Activated naive CD4-positive, alpha-beta T cell (primary cell): ENCODE measurements at places on chromosomes 5 and 9.

DNA sequence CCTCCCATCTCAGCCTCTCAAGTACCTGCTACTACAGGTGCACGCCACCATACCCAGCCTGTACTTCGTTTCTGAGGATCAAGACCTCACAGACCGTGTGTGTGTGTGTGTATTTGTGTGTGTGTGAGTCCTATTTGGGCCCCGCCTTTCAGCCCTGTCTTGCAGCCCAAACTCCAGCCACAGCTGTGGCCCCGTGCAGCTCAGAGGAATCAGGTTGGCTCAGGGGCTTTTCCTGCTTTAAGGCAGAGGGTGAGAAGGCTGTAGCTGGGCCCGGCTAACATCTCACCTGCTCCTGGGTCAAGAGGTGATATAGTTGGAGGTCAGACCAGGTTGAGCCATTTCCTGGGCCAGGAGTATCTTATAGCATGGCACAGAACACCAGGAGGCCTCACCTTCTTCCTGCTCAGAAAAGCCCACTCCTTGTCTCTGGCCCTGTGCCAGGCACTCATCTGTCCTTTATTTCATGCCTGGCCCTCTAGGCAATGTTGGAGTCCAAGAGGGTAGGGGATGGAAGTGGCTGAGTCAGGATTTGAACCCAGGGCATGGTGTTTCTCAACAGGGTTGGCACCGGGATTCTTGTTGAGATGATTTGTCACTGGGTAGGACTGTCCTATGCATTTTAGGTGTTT is 1.6 kb upstream of the PHYKPL start:
- DNase-seq = no peak

- DNase-seq = no peak
Measured at GRCh38 chr5:176171171-176171760, 67.0 kb upstream of the SIMC1 start.

GRCh38 chr9:114059047-114059803 is 18.9 kb downstream of the AMBP start:
- no peak for DNase-seq

DNA sequence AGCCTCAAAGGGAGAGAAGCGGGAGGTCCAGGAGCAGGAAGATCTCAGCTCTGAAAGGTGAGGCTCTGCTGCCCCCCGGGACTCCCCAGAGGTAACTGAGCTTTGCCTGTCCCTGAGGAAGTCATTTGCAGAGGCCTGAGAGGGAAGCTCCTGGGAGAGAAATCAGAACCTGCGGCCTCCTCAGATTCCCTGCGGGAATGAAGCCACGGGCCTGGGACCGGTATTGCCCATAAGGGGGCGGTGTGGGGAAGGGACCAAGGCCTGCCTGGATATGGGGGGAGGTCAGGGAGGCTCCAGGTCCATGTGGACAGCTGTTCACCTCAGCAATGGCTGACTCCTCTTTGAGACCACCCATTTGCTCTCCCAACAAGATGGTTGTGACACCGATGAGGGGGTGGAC is 1.3 kb downstream of the SPATA31E1 start:
- no peak for DNase-seq

- no peak for DNase-seq
Measured at GRCh38 chr5:40831346-40832210, 3.4 kb downstream of the RPL37 start.

GRCh38 chr9:5593904-5594303 is 35.0 kb upstream of the RIC1 start:
- DNase-seq = no peak
